Spleen (tissue), 13 donors: ENCODE measurements at places on chromosomes 11 and 22. TPM values are rescaled to one million over a fixed set of nuclear protein-coding genes. Genes with fewer than 3 reads are reported as not detected.

- H3K4me1 ChIP-seq: no peaks in the 10 kb centered on the region
- H3K4me3 ChIP-seq: no peak overlapping the region
- no peaks in the 10 kb centered on the region for H3K36me3 ChIP-seq
- DNase-seq: no peak
Measured at GRCh38 chr11:131305005-131305404, 65.4 kb upstream of the NTM start.

GRCh38 chr11:126637795-126638175 lies 282.3 kb downstream of the ST3GAL4 start:
- no peaks in the 10 kb centered on the region for H3K4me1 ChIP-seq
- H3K4me3 ChIP-seq: no peak overlapping the region
- peaks cover 13% of the 10 kb centered on the region for H3K27me3 ChIP-seq
- no peak for DNase-seq

GRCh38 chr11:65108469-65109123 lies 3.1 kb upstream of the TM7SF2 start:
- H3K27me3 ChIP-seq: no peaks in the 10 kb centered on the region
- H3K27ac ChIP-seq: no peak overlapping the region
- H3K36me3 ChIP-seq: peaks cover 41% of the 10 kb centered on the region
- peaks cover 40% of the 10 kb centered on the region for H3K4me1 ChIP-seq

- H3K36me3 ChIP-seq: no peaks in the 10 kb centered on the region
- DNase-seq: no peak
- H3K27ac ChIP-seq: peak overlapping the region; percentile 57
- peaks cover 13% of the 10 kb centered on the region for H3K4me1 ChIP-seq
Measured at GRCh38 chr11:128271401-128271800, 316.0 kb downstream of the ETS1 start.

- H3K36me3 ChIP-seq: peaks cover 16% of the 10 kb centered on the region
- no peak for DNase-seq
- no peak overlapping the region for H3K4me3 ChIP-seq
- H3K27ac ChIP-seq: peak overlapping the region; percentile 67
- H3K27me3 ChIP-seq: no peaks in the 10 kb centered on the region
Measured at GRCh38 chr11:75823946-75824345, 8.9 kb downstream of the UVRAG start.

DNA sequence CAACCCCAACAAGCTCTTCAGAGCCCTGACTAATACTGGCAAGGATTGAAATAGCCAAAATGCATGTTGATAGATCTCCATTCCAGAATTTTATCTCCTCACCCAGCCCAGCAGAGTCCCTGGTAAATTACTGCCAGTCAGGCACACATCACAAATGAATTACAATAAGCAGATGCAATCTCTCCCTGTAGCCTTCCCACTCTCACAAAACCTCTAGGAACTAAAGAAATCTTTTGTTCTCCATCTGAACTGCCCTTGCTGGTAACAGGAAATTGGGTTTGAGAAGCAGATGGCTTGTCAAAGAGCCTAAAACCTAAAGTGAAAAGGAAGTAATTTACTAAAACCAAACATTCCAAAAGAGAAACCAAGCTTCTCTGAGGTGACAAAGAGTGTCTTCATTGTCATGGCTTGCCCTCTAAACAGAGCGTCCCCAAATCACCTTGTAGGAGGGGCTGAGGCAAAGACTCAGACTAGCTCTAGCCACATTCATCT lies 59.5 kb downstream of the FAM168A start:
- no peaks in the 10 kb centered on the region for H3K36me3 ChIP-seq
- no peak overlapping the region for H3K27ac ChIP-seq
- H3K4me1 ChIP-seq: peaks cover 29% of the 10 kb centered on the region
- no peak for DNase-seq
- H3K4me3 ChIP-seq: no peak overlapping the region

SCGB2A2 gene
- not detected for total RNA-seq

DNA sequence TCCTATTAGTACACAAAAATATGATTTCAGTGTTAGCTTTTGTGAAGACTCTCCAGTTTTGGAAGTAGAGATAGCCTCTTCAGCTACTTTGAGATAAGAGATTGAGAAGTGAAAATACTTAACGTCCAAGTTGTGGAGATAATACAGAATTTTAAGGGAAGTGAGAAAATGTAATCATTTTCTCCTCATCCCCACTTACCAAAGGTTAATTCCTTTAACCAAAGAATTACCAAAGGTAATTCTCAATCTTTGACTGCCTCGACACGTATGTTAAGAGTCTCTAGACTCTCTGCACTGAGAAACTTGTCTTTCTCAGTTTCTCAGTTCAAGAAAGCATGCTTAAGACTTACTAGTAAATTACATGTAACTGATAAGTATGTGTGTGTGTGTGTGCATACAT lies 15.3 kb downstream of the C11orf54 start:
- DNase-seq: no peak
- H3K4me3 ChIP-seq: no peak overlapping the region
- no peaks in the 10 kb centered on the region for H3K4me1 ChIP-seq
- no peaks in the 10 kb centered on the region for H3K27me3 ChIP-seq
- H3K36me3 ChIP-seq: peaks cover 64% of the 10 kb centered on the region

DNA sequence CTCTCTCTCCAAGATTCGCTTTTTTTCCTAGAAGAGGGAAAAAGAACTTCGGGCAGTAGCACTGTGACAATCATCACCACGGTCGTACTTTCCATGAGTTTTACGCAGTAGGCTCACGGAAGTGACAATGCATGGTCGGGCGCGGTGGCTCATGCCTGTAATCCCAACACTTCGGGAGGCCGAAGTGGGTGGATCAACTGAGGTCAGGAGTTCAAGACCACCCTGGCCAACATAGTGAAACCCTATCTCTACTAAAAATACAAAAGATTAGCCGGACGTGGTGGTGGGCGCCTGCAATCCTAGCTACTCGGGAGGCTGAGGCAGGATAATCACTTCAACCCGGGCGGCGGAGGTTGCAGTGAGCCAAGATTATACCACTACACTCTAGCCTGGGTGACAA lies 23.4 kb downstream of the GRAP2 start:
- no peak overlapping the region for H3K4me3 ChIP-seq
- H3K36me3 ChIP-seq: no peaks in the 10 kb centered on the region
- H3K27ac ChIP-seq: no peak overlapping the region
- H3K27me3 ChIP-seq: no peaks in the 10 kb centered on the region
- no peak for DNase-seq

DNA sequence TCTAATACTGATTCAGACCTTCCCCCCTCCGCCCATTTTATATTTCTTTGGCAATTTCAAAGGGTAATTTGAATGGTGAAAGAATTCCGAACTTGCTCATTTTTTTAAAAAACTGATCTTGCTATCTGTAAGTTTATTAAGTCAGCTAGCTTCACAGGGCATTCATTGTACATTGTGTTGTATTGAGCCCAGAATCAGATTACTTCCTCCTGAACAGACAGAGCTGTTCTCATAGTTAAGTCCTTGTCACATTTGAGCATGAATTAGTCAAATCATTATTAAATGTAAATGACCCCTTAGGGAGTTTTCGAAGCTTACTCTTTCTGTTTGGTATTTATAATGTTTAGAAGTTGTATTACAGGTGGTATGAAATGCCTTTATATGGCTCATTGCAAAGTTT lies 34.4 kb downstream of the CYP2R1 start:
- no peak overlapping the region for H3K27ac ChIP-seq
- no peaks in the 10 kb centered on the region for H3K4me1 ChIP-seq
- H3K36me3 ChIP-seq: peaks cover 18% of the 10 kb centered on the region
- no peak overlapping the region for H3K4me3 ChIP-seq

DNA sequence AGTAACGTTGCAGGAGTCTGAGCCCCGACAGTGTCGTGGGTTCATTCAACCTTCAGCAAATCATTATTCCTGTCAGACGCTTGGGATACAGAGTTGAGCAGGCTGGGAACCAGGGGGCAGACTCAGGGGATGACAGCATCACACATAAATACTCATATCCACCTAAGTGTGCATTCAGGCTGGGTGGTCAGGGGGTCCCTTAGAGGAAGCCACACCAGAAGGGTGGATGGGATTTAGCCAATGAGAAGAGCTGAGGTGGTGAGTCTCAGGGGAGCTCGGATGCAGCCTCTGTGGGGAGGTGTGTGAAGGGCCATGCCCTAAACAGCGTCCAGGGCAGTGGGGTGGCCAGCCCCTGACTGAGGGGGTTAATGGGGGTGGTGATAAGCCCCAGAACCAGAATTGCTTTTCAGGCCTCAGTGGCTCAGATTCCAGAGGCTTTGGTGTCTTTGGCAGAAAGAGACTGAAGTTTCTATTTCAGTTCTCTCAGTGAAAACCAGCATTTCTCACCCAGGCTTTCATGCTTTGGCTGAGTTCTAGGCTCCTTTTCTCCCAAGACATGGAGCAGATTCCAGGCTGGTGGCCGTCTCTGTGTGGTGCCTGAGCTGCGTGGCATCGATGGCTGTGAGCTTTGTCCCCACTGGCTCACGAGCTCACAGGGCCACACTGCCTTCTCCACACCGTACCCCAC lies 83.9 kb upstream of the CLDN5 start:
- no peak overlapping the region for H3K27ac ChIP-seq
- H3K4me1 ChIP-seq: peaks cover 25% of the 10 kb centered on the region
- no peaks in the 10 kb centered on the region for H3K27me3 ChIP-seq
- DNase-seq: no peak

VPREB1 gene
- total RNA-seq: not detected

PLEKHB1 gene
- total RNA-seq: 6.0 TPM

DNA sequence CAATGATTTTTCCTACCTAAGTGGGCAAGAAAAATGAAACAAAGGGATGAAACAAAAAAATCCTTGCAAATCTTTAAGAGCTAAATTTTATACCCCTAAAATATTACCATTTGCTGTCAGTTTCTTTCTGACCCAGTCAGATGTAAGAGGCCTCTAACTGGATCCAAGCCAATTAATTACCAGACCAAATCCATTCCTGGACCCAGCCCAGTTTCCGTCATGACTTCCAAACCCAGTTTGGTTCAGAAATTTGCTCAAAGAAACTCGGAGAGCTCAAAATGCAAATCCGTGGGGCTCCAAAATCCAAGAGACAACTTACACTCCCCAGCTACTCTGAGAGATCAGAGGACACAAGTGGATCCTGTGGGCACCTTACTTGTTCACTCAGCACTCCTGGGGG lies 46.8 kb downstream of the TRIM44 start:
- no peak for DNase-seq
- H3K27ac ChIP-seq: no peak overlapping the region
- H3K36me3 ChIP-seq: no peaks in the 10 kb centered on the region
- H3K4me1 ChIP-seq: peaks cover 4% of the 10 kb centered on the region

GRCh38 chr11:32510039-32510438 lies 73.6 kb upstream of the EIF3M start:
- H3K27me3 ChIP-seq: no peaks in the 10 kb centered on the region
- H3K27ac ChIP-seq: no peak overlapping the region
- H3K36me3 ChIP-seq: no peaks in the 10 kb centered on the region
- no peak for DNase-seq
- no peak overlapping the region for H3K4me3 ChIP-seq
- no peaks in the 10 kb centered on the region for H3K4me1 ChIP-seq

TSSK2 gene
- not detected for total RNA-seq

ARHGAP20 gene
- 2.0 TPM for total RNA-seq

CRYBB2 gene
- not detected for total RNA-seq

GRCh38 chr11:115845872-115846271 lies 341.7 kb upstream of the CADM1 start:
- H3K4me1 ChIP-seq: no peaks in the 10 kb centered on the region
- H3K36me3 ChIP-seq: no peaks in the 10 kb centered on the region
- H3K27ac ChIP-seq: no peak overlapping the region
- H3K27me3 ChIP-seq: peaks cover 6% of the 10 kb centered on the region
- no peak overlapping the region for H3K4me3 ChIP-seq
- no peak for DNase-seq

DNA sequence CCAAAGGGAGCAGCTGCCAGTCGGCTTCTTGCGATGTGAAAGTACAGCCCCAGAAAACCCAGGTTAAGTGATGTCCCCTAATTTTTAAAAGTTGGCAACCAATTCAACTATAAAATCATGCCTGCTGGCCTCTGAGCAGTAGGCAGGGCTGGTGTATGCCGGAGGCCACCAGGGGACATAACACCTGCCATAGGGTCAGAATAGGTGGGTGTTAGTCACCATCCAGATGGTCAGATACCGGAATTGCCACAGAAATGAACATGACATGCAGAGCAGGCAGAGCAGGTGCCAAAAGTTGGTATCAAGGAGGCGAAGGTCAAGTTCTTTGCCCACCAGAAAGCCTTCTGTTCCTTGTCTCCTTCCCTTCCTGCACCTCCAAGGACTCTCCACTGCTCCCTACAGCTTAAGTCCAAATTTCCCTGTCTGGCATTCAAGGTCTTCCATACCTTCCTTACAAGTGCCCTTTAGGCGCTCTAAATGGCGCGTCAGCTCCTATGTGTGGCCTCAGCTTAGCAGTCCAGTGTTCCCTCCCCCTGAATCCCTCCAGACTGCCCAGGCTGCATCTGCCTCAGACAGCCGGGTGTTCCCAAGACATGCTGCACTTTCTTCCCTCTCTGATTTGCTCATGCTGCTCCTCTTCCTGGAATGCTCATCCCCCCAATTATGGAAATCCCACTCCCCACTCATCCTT lies 45.1 kb downstream of the PTPRJ start:
- H3K27ac ChIP-seq: peak overlapping the region; percentile 53
- no peaks in the 10 kb centered on the region for H3K27me3 ChIP-seq
- H3K4me1 ChIP-seq: peaks cover 41% of the 10 kb centered on the region
- no peaks in the 10 kb centered on the region for H3K36me3 ChIP-seq
- H3K4me3 ChIP-seq: no peak overlapping the region

AGBL2 gene
- 2.2 TPM for total RNA-seq

- no peak overlapping the region for H3K4me3 ChIP-seq
- peaks cover 16% of the 10 kb centered on the region for H3K4me1 ChIP-seq
- H3K36me3 ChIP-seq: no peaks in the 10 kb centered on the region
- DNase-seq: no peak
Measured at GRCh38 chr11:78469896-78470295, 52.3 kb upstream of the GAB2 start.

INS gene
- total RNA-seq: 1.5 TPM

GRCh38 chr11:75498556-75499255 lies 27.0 kb downstream of the GDPD5 start:
- peak overlapping the region; percentile 9 for H3K27ac ChIP-seq
- H3K4me3 ChIP-seq: no peak overlapping the region
- no peaks in the 10 kb centered on the region for H3K4me1 ChIP-seq
- DNase-seq: no peak
- H3K36me3 ChIP-seq: no peaks in the 10 kb centered on the region

TNNT3 gene
- total RNA-seq: 4.9 TPM

IGSF22 gene
- 0.23 TPM for total RNA-seq

CHORDC1 gene
- 80.3 TPM for total RNA-seq

- no peak overlapping the region for H3K4me3 ChIP-seq
- no peaks in the 10 kb centered on the region for H3K36me3 ChIP-seq
Measured at GRCh38 chr22:44423556-44424358, 74.3 kb downstream of the RTL6 start.

FAM111B gene
- 3.2 TPM for total RNA-seq

GRCh38 chr11:89463266-89463780 lies 27.9 kb downstream of the NOX4 start:
- no peak overlapping the region for H3K4me3 ChIP-seq
- no peak for DNase-seq
- no peaks in the 10 kb centered on the region for H3K4me1 ChIP-seq
